NCI-H1436 treated with DMSO at 0.1 percent for 48 hours (cell line): ENCODE measurements at places on chromosomes 2 and 18.

DNA sequence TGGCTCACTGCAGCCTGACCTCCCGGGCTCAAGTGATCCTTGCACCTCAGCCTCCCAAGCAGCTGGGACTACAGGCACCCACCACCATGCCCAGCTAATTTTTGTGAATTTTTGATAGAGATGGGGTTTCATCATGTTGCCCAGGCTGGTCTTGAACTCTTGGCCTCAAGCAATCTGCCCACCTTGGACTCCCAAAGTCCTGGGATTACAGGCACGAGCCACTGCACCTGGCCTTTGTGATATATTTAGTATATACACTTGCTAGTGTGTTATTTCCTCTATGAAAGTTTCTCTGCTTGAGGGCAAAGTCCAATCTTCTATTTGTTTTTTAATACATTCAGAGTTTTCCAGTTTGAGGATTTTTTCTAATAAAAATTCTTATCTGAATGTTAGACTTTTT, 119.3 kb downstream of the GALNT3 start:
- no peak for DNase-seq

GRCh38 chr2:85669549-85669948, 1.6 kb upstream of the SFTPB start:
- DNase-seq = no peak

- DNase-seq = no peak
Measured at GRCh38 chr18:8051453-8051852, 484.3 kb downstream of the PTPRM start.

DNA sequence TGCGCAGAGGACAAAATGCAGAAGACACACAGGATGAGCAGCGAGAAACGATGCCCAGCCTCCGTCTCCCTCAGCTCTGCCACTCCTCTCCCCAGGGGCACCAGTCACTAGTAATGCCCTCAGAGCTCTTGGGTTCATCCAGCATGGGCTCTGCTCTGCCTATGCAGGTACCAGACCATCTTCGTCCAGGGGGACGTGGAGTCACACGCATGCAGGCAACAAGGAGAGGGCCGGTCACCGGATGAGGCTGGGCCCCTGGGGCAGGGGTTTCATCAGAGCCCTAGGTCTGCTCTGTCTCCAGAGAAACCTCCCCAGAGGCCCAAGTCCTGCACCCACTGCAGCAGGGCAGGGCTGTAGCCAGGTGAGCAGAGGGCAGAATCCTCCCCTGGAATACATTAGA, 23.9 kb downstream of the RAB31 start:
- DNase-seq = no peak

- DNase-seq = no peak
Measured at GRCh38 chr2:235218486-235218907, 266.7 kb downstream of the SH3BP4 start.

- peak; percentile 72 for DNase-seq
Measured at GRCh38 chr2:206230060-206230762, 44.3 kb upstream of the ZDBF2 start.

DNA sequence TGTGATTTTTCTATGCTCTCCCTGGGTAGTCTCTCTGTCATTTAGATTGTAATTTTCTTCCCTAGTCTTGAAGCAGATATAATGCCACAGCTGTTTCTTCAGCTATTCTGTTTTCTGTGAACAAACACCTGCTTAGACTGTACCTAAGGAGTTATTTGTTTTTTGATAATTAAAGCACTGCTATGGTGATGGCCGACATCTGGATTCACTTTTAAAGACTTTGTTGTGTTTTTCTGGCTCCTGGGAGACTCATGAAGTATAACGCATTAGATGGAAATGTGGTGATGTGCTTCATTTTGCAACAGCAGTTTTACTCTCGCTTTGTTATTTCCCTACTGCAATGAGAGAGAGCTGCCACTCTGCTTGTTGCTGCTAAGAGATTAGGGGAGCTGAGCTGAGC, 15.7 kb upstream of the C2orf69 start:
- no peak for DNase-seq
